Fibroblast of skin of right biceps (primary cell): ENCODE measurements at places on chromosomes 13 and 19.

DNA sequence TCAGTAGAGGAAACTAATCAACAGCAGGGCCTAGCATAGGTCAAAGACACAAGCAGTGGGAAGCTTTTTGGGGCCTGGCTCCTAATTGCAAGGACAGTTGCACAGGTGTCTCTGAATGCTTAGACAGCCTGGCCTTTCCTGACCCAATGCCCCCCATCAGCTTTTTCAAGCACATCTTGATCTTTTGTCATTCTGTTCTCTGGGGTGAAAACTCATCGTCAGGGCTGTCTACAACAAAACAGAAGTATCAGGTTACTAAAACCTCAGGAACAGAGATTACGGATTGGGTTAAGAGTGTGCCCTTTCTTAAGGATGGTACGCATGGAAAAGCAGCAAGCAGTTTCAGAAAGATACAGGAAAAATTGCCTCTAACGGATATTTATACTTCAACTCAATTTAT, 8.3 kb upstream of the ZNF254 start:
- DNase-seq = no peak

DNA sequence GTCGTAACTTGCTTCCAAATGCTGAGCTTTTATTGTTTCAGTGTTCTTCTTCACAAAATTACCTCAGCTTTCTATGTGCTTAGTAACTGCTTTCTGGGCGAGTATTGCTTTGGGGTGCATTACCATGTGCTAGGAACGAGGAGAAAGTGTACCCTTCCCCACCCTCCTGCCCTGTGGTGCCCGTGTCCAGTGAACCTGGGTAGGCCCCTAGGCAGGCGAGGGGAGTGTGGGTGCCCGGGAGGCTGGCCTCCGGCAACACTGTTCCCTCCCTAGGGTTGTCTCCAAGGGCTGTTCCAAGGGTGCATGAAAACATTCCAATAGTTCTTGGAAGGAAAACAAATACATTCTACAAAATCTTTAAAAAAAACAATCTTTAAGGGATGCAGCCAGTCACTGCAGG, 216.5 kb upstream of the SOX1 start:
- DNase-seq = no peak

GRCh38 chr19:19031891-19032290, 1.4 kb downstream of the SUGP2 start:
- DNase-seq = no peak

- DNase-seq = no peak
Observed at GRCh38 chr13:104740641-104741222, 1674.5 kb upstream of the SLC10A2 start.

DNA sequence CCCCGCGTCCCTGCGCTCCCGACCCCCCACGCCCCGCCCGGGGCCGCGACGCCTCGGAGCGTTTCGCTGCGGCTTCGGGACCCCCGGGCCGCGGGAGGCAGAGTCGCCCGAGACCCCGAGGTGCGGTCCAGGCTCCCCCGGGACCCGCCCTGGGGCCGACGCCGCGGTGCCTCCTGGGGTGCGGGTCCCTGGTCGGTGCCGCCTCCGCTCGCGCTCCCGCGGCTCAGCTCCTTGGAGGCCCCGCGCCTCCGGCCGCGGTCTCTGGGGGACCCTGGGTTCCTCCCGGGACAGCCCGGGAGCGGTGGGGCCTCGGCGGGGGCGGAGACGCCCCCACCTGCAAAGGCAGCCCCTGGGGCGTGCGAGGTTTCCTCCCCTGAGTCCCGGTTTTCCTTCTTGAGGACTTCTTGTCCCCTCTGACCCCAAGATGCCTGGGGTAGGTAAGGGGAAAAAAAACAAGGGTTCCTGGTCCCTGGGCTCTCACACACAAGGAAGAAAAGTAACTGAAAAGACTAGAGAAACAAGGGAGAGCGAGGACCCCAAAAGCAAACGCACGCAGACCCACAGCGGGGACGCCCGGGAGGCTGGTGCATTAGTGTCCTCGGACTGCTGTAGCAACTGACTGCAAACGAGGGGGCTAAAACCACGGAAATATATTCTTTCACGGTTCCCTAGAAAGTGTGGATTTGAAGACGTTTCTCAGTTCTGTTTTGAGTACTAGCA, 740 bp downstream of the ZNF555 start:
- no peak for DNase-seq

- DNase-seq = no peak
Observed at GRCh38 chr13:98504029-98504351, 72.9 kb downstream of the STK24 start.

GRCh38 chr13:85243831-85244230, 555.4 kb downstream of the SLITRK6 start:
- DNase-seq = no peak

- DNase-seq = no peak
Observed at GRCh38 chr13:99875391-99875790, 96.2 kb downstream of the ZIC5 start.

DNA sequence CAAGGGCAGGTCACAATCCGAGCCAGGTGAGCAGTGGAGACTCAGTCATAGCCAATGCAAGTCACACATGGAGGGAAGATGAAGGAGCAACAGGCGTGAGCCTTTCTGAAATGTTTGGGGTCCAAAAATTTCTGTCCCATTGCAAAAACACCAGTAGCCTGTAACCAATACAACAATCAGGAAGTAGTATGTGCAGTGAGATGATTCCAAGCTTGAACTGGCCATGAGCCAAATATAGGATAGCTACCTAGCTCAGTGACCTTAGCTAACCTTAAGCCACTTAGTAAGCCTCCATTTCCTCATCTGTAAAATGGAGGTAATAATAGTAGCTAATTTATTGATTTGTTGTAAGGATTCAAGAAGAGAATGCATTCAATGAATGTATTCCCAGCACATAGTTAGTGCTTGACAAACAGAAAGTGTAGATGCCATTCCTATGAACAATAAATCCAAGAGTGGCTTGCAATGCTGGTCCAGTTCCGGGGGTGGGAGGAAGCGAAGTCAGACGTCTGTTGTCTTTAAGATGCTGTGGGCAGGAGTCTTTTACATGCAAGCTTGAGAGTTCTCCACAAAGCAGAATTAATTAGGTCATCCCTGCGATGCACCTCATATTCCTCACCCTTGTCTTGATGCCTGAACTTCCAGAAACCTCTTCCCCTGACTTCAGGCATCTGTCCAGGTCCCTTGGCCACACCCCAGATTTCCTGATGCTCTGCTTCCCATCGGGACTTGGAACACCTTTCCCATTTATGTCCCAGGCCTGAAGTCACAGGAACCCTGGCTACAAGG, 195.7 kb upstream of the UBL3 start:
- DNase-seq = peak; percentile 85

- no peak for DNase-seq
Observed at GRCh38 chr13:84082462-84082861, 200.2 kb upstream of the SLITRK1 start.

- DNase-seq = no peak
Observed at GRCh38 chr13:101746513-101746912, 294.0 kb downstream of the ITGBL1 start.

DNA sequence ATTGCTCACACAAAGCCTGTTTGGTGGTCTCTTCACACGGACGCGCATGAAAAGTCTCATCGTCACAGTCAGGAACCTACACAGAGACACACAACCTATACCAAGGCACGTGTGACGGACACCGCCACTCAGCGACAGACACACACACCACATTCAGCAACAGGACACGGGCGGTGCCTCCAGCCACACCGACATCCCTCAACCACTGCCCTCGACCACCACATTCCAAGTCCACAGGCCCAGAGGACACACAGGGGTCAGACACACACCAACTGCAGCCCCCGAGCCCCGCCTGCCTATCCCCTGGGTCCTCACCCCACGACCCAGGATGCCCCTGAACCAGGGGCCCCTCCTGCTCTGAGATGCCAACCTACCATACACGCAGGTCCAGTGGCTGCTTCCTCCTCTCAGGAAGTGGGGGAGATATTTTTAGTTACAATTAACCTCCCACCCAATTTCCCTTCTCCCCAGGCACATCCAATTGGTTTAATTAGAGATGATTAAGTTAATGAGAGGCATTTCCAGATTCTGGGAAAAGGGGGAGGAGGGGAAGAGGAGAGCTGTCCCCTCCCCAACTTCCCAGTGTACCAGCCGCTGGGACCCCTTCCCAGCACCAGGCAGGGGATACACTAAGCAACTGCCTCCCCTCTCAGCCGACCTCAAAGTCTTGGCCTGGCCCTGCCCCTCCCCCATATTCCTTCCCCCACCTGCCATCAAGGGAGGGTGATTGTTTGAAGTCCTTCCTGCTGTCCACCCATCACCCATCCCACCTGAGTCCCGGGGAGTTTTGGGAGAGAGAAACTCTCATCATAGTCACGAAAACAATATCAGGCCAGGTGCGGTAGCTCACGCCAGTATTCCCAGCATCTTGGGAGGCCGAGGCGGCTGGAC, 20.4 kb downstream of the MEIS3 start:
- DNase-seq = no peak

- DNase-seq = peak; percentile 7
Observed at GRCh38 chr13:104011505-104012241, 945.5 kb upstream of the SLC10A2 start.
